CD4-positive, alpha-beta T cell treated with Interleukin-15 for 4 hours (primary cell): ENCODE measurements at places on chromosomes 16 and 17.

DNA sequence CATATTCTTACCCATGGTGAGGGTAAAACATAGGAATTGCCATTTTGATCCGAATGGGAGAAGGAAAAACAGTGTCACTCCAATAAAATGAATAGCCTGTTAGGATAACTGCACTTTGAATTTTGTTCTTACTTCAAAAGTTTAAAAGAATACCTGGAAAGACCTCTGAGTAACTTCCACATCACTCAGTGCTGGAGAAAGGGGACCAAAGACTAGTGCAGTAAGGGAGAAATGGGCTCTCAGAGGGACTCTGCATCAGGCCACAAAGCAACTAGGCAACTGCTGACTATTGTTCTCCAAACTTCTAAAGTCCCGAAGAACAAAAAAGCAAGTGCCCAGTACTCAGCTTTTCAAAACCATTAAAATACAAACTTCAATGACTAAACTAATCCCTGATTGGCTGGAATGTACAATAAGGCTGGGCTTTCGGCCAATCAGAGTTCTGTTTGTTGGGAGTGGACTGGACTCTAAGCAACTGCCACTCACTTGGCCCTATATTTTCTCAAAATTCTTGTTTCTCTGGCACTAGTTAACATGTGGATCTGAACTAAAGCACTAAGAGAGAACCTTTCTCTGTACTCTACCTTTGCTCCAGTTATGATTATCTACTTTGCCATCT, 6.2 kb downstream of the DNAJC7 start:
- DNase-seq: no peak

GRCh38 chr17:29094101-29094708, 51.3 kb downstream of the PIPOX start:
- no peak for DNase-seq

GRCh38 chr17:66965801-66966262, 1.3 kb downstream of the CACNG4 start:
- no peak for DNase-seq

DNA sequence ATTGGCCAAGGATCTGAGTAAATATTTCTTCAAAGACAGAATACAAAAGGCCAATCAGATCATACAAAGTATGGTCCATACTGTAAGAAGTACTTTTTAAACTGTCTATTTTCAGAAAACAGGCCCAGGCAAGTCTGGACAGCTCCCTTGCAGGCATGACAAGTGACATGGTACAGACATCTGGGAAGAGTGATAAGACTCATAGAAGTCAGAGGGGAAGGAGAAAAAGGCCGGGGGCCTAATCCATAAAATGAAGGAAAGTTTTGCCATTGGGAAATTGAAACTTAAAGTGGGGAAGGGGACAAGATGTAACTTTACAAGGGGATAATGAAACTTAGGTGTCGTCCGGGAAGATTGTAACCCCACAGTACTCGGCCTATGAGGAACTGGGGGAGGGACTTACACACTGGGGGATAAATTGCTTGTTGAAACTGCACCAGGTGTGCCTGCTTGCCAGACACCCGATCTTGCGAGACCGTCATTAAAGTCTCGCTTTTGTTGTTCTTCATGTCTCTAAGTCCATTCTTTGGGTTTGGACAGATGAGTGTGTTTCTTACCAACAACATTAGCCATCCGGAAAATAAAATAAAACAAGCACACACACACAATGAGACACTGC, 684.0 kb downstream of the CDH11 start:
- no peak for DNase-seq

DNA sequence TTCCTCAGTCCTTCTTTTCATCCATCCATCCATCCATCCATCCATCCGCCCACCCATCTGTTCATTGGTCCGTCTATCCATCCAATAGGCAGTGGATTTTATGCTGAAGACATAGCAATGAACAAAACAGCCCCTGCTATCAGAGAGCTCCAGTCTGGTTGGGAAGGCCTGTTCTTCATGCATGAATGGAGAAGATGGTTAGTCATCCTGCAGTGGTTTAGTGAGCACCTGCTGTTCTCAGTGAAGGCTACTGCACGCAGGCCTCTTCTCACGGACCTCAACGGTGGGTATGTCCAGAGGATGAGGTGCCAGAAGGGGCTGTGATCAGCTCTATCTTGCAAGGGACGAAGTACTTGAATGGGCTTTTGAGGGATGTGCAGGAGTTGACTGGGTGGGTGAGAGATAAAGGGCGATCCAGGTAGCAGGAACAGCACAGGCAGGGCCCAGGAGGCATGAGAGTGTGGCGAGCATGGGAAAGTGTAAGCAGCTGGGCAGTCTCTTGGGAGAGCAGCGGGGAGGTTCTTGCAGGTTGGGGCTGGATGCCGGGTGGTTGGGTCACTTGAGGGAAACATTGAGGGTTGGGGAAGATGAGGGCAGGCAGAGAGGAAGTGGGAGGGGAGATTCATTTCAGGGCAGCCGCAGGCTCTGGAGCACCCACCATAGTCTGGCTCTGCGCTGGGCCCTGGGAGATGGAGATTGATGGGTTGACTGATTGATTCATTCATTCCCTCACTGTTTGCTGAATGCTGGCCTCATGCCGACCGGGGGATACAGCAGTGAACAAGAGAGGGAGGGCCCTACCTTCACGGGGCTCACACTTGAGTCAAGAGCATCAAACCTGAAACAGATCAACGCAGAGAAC, 115.0 kb upstream of the CIBAR2 start:
- DNase-seq: no peak
